ENCODE measurements at places on chromosomes 1 and 21.

- DNase-seq: peak; percentile 65
Measured at GRCh38 chr1:23868557-23869016, 497 bp upstream of the FUCA1 start.

GRCh38 chr1:152459596-152460528 lies 45.8 kb upstream of the CRNN start:
- DNase-seq: peak; percentile 89

DNA sequence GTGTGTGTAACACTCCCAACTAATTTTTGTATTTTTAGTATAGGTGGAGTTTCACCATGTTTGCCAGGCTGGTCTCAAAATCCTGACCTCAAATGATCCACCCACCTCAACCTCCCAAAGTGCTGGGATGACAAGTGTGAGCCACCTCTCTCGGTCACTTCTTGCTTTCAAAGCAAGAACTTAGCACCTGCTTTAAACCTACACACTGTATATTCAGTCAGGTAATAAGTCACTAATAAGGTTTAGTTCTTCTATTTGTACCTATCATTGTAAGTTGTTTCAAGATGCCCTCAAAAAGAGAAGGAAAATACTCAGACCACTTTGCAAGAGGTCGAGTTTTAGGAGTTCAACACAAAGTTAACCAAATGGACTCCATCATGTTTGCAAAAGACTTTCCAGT lies 431.3 kb downstream of the MRPL39 start:
- DNase-seq: no peak

- peak; percentile 22 for DNase-seq
Measured at GRCh38 chr1:171081314-171081753, 9.4 kb upstream of the FMO3 start.

DNA sequence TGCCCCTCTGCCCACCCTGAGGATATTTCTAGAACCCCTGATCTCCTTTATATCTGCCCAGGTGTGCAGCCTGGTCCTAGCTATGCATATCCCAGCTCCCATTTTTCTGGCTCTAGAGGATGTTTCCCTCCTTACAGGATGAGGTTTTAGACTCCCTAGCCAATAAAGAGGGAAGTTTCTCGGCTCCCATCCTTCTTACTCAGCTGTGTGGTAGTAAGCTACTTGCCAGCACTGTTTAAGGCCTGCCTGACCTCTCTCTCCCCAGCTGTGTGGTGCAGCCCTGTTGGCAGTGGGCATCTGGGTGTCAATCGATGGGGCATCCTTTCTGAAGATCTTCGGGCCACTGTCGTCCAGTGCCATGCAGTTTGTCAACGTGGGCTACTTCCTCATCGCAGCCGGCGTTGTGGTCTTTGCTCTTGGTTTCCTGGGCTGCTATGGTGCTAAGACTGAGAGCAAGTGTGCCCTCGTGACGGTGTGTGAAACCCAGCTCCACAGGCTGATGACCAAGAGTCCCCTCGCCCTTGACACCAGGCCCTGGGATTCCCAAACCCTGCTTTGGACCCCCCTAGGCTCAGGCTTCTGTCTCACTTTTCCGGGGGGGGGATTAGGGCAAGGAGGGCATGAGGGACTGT lies 7.8 kb upstream of the P3R3URF start:
- DNase-seq: peak; percentile 52

GRCh38 chr21:42266971-42267556 lies 48.1 kb downstream of the ABCG1 start:
- peak; percentile 63 for DNase-seq

DNA sequence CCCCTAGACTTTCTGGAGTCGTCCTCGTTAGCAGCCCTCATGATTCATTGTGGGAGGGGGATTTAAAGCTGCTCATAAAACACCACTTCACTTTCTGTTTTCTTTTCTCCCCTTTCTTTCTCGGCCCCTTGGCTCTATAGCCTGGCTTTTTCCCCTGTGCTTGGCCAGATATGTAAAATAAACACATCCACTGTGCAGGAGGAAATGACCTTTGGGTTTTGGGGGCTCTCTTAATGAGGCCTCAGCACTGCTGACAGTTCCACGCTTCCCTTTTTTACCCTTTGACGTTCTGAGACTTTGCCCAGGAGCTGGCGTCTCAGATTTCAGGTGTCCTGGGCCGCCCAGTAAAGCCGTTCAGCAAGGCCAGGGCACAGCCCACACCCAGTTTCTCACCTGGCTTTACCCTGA lies 65.7 kb downstream of the RUNX3 start:
- DNase-seq: peak; percentile 21

Data from hematopoietic multipotent progenitor cell treated with erythropoietin and hydrocortisone succinate and interleukin-3 and kit ligand, for 6 days (in vitro differentiated cells).